Muscle of leg (tissue), 16 donors: ENCODE measurements at places on chromosomes 3 and 15. TPM values are rescaled to one million over a fixed set of nuclear protein-coding genes. Genes with fewer than 3 reads are reported as not detected.

Gene SUSD5
- 1.6 TPM for total RNA-seq

Gene PXYLP1
- 21.8 TPM for total RNA-seq

Gene SLC28A1
- total RNA-seq: 0.35 TPM

Gene A4GNT
- total RNA-seq: not detected
